HTR-8/SVneo (cell line): ENCODE measurements at places on chromosomes 3 and 15.

DNA sequence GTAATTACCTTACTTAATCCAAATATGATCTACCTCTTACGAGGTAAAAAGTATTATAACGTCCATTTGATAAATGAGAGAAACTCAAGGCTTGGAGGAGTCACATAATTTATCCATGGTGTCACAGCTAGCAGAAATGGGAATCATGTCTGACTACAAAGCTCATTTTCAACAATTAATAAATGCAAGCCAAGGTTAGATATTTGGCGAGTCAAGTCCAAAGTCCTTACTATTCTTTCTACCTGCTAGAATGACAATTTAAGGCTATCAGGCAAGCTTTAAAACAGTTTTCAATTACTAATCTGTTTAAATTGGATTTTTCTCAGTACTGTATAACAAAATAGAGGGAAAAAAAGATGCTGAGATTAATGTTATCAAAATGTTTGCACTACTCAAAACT is 68.6 kb downstream of the DLG1 start:
- no peak for DNase-seq

DNA sequence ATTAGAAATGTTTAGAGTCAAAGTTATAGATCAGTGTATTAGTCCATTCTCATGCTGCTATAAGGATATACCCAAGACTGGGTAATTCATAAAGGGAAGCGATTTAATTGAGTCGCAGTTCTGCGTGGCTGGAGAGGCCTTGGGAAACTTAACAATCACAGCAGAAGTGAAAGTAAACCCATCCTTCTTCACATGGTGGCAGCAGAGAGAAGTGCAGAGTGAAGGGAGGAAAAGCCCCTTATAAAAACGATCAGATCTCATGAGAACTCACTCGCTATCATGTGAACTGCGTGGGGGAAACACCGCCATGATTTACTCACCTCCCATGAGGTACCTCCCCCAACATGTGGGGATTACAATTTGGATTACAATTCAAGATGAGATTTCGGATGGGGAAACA is 871.5 kb downstream of the DIPK2A start:
- DNase-seq = no peak

DNA sequence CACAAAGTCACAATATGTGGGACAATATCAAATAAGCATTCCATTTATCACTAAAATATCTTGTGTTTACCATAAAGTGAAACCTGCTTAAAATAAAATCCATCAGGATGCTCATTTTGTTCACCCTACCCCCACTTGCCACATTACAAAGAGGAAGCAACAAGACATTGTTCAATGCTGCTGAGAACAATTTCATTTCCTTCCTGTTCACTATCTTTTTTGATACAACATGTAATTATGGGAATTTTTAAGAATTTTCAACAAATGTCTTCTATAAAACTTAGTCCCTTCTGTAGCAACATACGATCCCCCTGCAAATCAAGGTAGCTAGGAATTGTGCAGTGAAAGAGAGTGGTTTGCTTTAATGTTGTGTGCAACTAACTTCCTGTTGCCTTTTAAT is 34.9 kb upstream of the GPR160 start:
- DNase-seq = no peak

DNA sequence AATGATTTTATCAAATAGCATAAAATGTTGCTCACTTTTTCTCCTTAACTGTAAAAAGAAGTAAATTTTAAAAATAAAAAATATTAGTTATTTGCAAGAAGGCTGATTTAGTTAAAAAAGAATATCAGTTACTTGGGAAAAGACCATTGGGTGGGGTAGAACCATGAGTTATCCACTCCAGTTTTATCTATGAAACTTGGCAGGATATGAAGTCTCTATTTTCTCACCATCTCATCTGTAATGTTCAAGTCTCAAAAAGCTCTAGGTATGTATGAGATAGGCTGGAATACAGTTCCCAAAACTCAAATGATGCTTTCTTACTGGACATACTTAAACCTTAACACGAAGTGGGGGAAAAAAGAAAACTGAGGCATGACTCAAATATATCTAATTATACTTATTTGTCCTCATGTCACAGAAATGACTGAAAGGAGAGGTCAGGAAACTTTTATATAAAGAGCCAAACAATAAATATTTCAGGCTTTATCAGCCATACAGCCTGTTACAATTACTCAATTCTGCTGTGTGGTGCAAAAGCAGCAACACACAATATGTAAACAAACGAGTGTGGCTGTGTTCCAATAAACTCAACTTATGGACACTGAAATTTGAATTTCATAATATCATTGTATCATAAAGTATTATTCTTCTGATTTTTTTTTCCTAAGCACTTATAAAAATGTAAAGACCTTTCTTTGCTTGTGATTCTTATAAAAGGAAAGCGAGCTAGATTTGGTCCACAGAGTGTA is 131.8 kb downstream of the TBL1XR1 start:
- no peak for DNase-seq

- peak; percentile 86 for DNase-seq
These were observed 9.4 kb upstream of the MESP1 start for GRCh38 chr15:89760303-89761008.

DNA sequence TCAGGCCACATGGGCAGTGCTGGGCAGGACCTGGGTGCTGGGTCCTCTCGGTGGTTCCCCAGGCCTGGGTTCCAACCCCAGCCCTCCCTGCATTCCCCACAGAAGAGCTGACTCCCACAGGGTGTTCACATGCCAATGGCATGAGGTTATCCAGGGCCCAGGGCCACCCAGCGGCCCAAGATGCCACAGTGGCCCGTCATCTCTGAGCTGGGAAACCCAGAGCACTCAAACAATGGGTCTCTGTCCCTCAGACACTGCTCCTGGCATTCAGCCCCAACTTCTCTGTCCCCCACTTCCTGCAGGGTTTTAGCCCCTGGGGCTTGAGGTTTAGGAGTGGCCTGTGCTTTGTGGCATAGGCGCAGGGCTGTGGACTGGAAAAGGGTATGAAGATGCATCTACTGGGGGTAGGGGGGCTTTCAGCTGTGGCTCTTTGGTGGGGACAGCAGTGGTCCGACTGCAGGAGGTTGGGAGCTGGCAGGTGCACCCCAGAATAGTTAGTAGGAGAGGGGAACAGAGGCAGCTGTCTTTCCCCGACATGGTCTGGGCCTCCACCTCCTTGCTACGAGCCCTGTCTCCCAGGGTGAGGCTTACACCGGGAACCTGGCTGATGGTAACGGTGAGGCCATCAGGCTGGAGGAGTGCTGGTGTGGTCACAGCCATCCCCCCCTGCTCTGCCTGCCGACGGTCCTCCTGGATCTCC is 1.7 kb downstream of the CCDC9B start:
- DNase-seq = peak; percentile 79
